T-helper 2 cell (primary cell): ENCODE measurements at places on chromosomes 13 and 19.

DNA sequence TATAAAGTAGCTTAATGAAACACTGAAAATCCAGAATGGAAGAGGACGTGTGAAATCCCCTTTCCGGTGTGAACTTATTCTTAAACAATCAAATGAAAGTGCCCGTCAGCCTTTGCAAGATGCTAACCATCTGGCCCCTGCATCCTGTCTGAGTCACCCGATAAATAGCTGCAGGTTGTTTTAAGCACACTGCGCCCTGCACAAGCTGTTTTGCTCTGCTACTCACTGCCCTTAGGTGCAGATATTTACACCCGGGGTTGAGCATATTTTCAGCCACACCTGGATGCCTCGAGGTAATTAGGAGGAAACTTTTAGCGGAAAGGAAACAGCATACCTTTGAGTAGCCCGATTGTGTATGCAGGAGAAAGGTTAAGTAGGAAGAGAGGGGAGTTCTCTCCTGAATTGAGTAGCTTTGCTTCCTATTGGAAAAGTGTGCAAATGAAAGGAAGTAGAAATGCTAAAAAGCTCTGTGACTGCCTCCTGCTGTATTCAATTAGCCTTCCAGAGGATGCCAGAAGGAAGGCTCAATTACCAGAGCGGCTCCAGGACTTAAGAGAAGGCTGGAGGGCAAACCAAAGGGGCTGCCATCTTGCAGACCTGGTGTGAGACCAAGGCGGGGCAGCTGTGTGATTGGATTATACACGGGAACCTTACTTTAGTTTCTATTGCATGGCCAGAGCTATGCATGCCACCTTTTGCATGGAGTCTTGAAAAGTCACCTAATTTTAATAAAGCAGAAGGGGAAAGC is 42.5 kb downstream of the IRS2 start:
- no peak for DNase-seq

DNA sequence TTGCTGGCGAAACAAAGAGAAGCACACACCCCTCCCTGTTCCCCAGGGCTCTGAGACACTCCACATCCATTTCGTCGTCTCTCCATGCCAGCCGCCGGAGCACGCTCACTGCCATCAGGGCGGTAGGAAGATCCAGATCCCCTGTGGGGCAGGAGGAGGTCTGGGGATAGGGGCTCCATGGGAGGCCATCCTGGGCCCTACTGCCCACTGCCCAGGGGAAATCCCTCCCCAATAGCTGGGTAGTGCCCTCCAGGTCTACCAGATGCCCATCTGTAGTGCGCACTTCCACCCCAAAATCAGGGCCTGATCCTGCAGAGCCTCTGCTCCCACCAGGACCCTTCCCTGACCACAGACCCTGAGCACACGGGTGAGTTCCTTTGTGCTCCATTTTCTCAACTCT is 80.3 kb downstream of the EFNB2 start:
- DNase-seq: no peak

DNA sequence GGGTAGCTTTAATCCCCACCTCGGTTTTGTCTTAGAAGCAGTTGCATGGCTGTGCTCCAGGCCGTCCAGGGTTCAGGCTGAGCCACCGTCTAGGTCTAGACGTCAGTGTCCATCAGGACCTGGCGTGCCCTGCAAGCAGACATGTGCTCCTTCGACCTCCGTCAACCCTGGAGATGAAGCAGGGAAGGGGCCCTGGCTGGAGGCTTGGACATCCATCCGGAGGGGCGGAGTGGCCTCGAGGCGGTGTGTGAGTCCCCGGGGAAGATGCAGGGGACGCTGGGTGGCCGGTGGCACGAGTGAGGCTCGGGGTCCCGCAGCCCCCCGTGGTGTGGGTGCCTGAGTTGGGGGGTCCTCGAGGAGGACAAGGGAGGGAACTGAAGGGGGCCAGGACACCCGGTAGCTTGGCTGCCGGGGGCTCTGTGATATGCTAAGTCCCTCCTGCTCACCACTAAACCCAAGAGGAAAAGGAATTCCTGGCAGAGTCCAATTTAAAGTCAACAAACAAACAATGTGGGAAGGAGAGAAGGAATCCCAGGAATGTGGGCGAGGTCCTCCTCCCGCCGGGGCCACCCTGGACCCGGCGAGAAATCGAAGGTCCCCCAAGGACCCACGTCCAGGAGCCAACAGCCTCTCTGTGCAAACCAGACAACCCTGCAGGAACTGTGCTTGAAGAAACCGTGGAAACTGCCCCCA is 14.9 kb upstream of the PTBP1 start:
- no peak for DNase-seq

- DNase-seq: no peak
These were observed 89.8 kb upstream of the ARHGEF7 start for GRCh38 chr13:111025310-111025709.

GRCh38 chr19:752652-753517 is 2.0 kb downstream of the MISP start:
- no peak for DNase-seq

GRCh38 chr13:48873587-48873986 is 102.1 kb upstream of the FNDC3A start:
- no peak for DNase-seq

GRCh38 chr19:34189917-34190425 is 17.7 kb downstream of the LSM14A start:
- no peak for DNase-seq

GRCh38 chr19:53958168-53958571 is 4.6 kb upstream of the CACNG8 start:
- DNase-seq: no peak

DNA sequence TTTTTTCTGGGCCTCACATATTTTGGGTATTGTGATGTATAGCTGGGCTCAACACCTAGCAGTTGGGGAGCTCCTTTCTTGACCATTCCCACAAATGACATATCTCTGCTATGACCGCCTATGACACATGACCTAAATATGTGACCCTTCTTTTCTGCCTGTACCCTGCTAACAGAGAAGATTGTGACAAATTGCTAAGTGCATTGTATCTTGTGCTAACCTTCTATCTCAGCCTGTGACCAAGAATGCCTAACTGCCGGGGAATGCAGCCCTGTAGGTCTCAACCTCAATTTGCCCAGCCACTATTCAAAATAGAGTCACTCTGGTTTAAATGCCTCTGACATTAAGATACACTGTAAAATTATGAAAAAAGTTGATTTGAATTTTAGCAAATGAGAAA is 6.8 kb upstream of the ZNF429 start:
- DNase-seq: no peak

- no peak for DNase-seq
These were observed 917 bp downstream of the SPC24 start for GRCh38 chr19:11154683-11155047.

DNA sequence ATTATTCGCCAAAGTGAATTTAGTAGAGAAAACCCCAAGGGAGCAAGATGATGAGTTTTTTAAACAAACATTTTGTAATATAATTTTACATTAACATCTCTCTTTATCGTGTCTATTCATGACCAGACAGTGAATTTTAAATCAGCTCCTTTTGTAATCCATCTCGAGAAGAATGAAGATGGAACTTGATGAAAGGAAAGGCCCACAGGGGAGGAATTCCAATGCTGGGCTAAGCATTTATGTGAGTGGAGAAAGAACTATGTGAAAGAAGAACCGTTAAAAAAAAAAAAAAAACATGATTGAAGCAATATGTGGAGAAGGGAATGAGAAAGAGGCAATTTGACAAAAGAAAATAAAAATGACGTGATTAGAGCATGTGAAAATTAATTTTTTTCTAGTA is 170.6 kb downstream of the KCTD12 start:
- no peak for DNase-seq

DNA sequence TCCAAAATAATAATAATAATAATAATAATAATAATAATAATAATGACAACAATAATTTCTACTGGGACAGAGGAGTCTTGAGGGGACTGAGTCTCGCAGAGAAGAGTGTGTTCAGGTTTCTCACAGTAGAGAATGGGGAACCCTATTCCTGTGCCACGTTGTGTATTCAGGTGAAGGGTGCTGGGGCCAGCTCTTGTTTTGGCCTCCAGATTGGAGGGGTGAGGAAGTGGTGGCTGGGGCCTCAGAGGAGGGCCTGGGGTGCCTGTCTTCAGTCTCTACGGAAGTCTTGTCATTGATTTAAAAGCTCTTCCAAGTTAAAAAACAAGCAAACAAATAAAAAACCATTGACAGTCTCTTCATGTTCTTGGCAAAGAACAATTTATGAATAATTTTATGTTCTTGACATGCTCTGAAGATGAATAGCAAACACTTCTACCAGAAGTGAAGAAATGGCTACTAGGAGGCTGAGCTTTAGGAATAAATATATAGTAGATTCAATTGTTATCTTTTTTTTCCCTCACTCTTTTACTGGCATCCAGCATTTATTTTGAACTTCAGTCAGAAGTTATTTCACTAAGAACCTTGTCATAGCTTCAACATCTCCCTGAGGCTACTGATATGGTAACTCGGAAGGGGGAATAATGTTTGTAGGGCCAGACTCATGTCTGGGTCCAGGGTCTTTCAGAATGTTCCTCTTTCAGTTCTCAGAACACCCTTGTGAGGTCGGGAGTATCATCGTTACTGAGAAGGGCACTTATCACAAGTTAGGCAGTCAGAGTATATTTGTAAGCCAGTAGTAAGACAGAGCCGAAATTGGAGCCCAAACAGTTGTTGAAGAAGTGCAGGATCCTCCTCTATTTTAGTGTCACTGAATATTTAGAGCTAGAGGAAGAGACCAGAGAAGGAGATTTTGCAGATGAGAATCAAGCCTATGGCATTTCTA is 13.1 kb downstream of the LRCH1 start:
- DNase-seq: no peak

DNA sequence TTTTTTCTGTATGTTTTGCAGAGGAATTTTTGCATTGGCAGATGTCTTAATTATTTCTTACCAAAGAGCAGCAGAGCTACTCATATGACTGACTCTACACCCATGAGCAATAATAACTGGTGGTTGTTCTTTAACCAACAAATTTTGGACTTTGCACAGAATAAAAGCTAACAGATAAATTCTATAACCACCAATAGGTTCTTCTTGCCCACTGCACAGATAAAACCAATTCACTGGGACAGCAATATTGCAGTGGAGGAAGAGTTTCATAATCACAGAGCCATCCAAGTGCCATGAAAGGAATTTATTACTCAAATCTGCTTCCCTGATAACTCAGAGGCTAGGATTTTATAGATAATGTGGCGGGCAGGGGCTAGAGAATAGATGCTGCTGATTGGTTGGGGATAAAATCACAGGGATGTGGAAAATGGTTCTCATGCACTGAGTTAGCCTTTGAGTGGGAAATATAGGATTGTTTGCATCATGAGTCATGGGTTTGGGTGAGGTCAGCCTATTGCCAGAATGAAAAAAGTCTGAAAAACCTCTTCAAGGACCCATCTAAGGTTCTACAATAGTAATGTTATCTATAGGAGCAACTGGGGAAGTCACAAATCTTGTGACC is 104.3 kb upstream of the PCDH17 start:
- DNase-seq: no peak

- no peak for DNase-seq
These were observed 71.7 kb upstream of the GTF3A start for GRCh38 chr13:27352698-27353097.

- DNase-seq: no peak
These were observed 34.1 kb downstream of the F2RL3 start for GRCh38 chr19:16922949-16923348.

- no peak for DNase-seq
These were observed 30.2 kb downstream of the COL4A2 start for GRCh38 chr13:110337247-110337646.

DNA sequence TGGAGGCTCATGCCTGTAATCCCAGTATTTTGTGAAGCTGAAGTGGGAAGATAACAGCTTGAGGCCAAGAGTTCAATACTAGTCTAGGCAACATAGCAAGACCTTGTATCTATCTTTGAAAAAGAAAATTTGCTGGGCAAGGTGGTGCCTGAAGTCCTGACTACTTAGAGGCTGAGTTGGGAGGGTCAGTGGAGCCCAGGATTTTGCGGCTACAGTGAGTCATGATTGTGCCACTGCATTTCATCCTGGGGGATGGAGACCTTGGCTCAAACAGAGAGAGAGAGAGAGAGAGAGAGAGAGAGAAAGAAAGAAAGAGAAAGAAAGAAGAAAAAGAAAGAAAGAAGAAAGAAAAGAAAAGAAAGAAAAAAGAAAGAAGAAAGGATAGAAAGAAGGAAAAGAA is 1872.3 kb upstream of the PCDH20 start:
- no peak for DNase-seq

DNA sequence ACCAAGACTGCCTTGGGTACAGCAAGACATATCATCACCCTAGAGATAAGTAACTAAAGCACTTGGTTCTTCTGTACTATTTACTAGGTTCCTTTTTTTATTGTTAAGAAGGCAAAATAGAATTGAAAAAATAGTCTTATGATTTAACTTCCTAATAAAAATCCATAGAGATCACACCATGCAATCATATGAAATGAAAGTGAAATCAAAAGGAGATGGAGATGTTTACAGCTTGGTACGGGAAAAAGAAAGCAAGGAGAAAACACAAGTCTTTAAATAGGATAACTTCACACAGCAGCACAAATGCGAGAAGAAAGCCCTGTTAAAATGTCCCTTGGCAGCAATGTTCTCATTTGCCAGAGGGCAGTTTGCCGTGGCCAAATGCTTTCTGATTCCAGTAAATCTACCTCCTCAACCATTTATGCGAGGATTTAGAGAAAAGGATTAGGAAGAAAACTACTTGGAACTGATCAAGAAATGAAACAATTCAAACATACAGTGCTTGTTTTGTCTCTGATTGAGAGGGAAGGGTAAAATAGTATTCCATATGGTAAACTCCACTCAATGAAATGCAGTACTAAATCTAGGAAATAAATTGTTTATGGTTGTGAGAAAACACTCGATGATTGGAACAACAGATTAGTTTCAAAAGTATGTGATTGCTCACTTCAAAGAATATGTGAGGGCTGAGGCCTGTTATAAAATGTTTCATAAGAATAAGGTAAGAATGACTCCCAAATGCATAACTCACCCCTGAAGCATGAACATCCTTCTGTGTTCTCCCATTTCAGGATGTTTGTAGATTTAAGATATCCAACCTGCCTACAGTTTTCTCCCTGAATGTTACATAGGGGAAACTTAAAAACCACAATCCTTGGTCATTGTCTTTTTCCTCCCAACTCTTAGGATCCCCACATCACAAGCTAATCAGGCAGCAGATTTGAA is 487.8 kb downstream of the DACH1 start:
- no peak for DNase-seq

GRCh38 chr13:77909827-77910226 is 8.8 kb downstream of the EDNRB start:
- DNase-seq: no peak

GRCh38 chr13:23870356-23871140 is 18.7 kb downstream of the MIPEP start:
- DNase-seq: no peak
